Hypothalamus (tissue), 51 donors: ENCODE measurements at places on chromosomes 1 and 21.

- DNase-seq = no peak
Observed at GRCh38 chr1:165616987-165617546, 14.0 kb upstream of the MGST3 start.

GRCh38 chr1:44239331-44239960 lies 26.2 kb downstream of the DMAP1 start:
- no peak for DNase-seq

- DNase-seq = no peak
Observed at GRCh38 chr1:59915516-59915915, 11.1 kb downstream of the CYP2J2 start.

- peak; percentile 42 for DNase-seq
Observed at GRCh38 chr1:43293896-43294760, 6.7 kb upstream of the TIE1 start.

GRCh38 chr1:201884425-201884824 lies 4.3 kb upstream of the SHISA4 start:
- DNase-seq = no peak

- DNase-seq = no peak
Observed at GRCh38 chr1:11862890-11863289, 4.1 kb upstream of the NPPB start.

DNA sequence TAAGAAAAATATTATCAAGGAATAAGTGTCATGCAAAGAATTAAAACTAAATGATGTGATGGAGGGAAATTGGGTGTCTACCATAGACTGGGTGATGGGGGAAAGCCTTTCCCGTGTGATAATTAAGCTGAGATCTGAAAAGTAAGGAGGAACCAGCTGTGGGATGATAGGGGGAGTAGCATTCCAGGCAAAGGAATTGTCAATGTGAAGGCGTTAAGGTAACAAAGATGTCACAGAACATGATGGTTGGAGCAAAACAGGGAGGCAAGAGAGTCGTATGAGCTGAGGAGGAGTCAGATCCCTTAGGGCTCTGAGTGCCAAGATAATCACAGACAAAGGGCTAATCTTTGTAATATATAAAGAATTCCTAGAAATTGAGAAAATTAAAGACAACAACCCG lies 170.1 kb downstream of the CDC7 start:
- no peak for DNase-seq

- DNase-seq = no peak
Observed at GRCh38 chr1:97105531-97105930, 383.9 kb downstream of the PTBP2 start.

GRCh38 chr1:2353551-2354438 lies 37.6 kb downstream of the MORN1 start:
- DNase-seq = no peak

GRCh38 chr1:196723325-196724185 lies 51.1 kb upstream of the CFHR3 start:
- DNase-seq = no peak

GRCh38 chr21:22244516-22244915 lies 1246.3 kb downstream of the NCAM2 start:
- no peak for DNase-seq

DNA sequence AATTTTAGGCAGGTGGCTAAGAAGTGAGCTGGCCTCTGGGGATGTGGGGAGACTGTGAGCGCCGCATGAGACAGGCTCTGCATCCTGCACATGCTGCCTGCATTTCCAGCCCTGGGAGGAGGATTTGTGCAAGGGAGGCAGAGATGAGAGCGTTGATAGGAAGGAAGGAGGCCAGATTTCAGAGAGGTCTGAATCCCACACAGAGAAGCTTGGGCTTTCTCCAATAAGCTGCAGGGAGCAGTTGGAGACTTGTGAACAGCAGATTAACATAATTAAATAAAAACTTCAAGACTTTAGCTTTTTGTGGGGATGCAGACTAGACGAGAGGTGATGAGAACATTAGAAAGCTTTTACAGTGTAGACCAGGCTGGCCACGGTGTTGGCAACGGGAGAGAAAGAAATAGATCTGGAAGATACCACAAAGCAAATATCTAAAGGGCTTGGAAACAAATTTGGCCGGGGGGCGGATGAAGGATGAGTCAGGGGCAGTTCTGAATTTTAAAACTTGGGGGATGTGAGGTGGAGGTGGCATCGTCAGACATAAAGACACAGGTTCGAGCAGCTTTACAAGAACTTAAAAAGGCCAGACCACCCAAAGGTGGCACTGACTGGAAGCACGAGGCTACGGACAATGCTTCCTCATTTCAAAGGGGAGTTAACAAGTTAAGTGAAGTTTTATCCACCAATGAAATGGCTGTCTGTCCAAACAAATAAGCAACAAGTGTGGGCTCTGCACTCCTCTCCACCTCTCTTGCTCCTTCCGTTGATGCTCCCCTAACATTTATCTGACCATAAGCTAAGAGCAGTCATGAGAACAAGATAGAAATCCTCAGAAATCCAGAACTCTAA lies 57.0 kb downstream of the HIVEP3 start:
- DNase-seq = no peak

DNA sequence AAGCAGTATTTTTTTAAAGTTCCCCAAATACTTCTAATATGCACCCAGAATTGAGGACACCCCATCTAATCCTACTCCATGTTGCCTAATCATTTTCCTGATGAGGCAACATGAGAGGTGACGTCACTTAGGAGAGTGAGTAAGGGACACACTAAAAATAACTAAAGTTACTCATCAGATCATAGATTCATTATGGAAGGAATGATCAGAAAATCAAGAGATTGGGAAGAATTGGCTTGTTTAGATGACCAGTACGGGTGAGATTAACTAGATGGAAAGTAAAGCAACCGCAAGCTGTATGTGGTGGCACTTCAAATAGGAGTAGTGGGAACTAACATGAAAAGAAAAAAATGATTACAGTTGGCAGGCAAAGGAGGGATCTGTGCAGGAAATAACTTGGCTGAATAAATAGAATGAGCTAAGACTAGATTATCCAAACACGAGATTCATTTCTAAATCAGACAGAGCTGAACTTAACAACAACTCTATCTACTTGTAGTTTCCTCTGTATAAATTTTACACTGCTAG lies 61.4 kb upstream of the CXADR start:
- DNase-seq = no peak

GRCh38 chr1:169604781-169605560 lies 18.7 kb upstream of the F5 start:
- no peak for DNase-seq

- no peak for DNase-seq
Observed at GRCh38 chr1:67441739-67442281, 11.6 kb upstream of the SERBP1 start.

- DNase-seq = no peak
Observed at GRCh38 chr1:115183721-115184259, 94.5 kb upstream of the TSPAN2 start.

GRCh38 chr21:24369746-24370145 lies 1237.5 kb downstream of the MRPL39 start:
- DNase-seq = no peak

DNA sequence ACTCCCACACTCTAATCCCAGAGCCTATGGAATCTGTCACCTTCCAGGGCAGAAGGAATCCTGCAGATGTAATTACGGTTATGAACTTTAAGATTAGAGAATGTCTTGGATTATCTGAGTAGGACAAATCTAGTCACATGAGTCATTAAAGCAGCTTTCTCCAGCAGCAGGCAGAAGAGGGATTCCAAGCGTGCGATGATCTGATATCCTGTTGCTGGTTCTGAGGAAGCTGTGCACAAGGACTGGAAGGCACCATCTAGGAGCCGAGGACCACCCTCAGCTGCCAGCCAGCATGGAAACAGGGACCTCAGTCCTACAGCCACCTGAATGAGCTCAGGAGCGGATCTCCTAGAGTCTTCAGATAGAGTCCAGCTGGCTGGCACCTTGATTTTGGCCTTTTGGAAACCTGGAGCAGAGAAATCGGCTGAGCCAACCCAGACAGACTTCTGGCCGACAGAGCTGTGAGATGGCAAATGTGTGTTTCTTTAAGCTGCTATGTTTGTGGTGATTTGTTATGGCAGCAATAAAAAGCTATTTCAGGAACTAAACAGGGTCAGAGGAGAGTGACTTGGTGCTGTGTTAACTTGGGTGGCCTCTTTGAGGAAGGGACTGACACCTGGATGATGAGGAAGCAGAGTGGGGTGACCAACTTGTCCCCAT lies 34.5 kb downstream of the LRRN2 start:
- DNase-seq = no peak

DNA sequence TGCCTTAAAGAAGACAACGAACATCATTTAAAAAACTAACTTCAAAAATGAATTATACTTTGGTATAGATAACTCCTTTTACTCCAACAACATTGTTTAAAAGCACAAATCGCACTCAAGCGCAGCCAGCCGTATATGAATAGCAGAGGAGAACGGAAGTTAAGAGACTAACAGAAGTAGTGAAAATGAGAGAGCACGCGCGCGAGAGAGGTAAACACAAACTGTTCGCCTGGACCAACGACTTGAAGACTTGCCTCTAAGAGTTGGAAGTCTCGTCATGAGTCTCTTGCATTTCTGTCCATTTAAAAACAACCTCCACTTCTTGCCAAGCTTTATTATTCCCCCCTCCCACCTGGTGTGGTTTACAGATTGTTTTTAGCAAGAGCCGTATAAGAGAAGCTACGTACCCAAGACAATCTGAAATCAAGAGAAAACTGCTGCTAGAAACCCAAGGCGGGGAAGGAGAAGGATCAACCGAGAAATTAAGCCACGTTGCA lies 479 bp downstream of the SELENOF start:
- no peak for DNase-seq

- DNase-seq = no peak
Observed at GRCh38 chr1:8939362-8939995, 6.2 kb upstream of the CA6 start.

DNA sequence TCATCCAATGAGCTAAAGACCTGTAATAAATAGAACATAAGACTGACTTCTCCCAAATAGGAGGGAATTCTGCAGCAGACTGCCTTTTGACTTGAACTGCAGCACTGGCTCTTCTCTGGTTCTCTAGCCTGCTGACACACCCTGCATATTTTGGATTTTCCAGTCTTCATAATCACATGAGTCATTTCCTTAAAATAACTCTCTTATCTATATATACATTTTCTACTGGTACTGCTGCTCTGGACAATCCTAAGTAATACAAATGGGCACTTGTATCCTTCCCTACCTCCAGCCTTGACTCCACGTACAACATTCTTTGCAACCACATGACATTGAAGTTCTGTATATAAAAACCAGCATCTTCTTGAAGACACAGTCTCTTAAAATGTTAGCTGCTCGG lies 429.4 kb upstream of the TMPRSS15 start:
- DNase-seq = no peak

- DNase-seq = peak; percentile 27
Observed at GRCh38 chr1:3775490-3776230, 3.1 kb downstream of the SMIM1 start.

- DNase-seq = no peak
Observed at GRCh38 chr1:15738416-15739113, 2.5 kb downstream of the SLC25A34 start.

DNA sequence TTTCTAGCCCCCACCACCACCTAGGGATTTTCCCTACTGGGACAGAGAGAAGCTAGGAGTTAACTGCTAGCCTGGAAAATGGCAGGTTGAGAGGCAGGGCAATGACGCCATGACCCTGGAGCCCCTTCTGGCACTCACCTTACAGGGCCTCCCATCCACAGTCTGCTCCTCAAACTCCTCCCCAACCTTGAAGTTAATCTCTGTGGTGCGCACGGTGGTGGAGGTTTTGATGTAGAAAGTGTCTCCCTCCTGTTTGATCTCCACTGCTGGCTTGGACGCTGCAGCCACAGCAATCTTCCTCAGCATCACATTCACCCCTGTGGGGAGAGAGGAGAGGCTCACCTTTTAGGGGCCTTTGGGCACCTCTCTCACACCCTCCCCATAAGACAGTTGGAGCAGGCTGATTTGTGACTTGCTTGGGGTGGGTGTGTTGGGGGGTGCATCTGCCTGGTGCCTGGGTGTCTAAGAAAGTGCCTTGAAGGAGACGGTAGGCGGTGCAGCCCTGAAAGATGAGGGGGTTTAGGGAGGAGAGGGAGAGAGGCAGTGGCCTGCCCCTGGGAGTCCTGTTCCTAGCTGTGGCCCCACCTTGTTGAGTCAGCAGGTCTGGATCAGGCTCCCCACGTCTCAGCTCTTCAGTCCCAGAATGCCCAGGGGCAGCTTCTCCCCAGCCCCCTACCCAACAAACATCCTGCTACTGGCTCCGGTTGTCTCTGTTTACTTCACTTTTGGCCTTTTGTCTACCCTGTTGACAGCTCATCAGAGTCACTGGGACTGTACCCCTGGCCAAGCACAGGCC lies 4.4 kb downstream of the CRABP2 start:
- DNase-seq = no peak

GRCh38 chr1:229208481-229208880 lies 62.4 kb upstream of the RAB4A start:
- no peak for DNase-seq

GRCh38 chr1:30323352-30323751 lies 400.0 kb downstream of the MATN1 start:
- no peak for DNase-seq

DNA sequence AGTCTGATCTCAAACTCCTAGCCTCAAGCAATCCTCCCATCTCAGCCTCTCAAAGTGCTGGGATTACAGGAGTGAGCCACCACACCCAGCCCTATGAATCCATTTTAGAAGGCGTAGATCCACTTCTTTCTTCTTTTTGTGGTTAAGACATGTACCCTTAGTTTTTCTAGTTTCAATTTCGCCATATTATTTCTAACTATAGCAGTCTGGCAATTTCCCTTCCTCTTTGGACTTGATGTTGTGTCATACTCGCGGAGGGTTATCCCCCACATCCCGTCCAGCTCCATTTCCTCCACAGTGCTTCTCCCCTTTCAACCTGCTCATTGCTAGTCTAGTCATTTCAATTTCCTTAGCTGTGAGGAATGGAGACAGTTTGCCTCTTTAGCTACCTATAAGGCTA lies 5.2 kb upstream of the LRRC8D start:
- DNase-seq = no peak
